ENCODE measurements at places on chromosomes 4 and X.
A peak's percentile ranks its signal among the peaks of the same experiment; 100 is the strongest.

DNA sequence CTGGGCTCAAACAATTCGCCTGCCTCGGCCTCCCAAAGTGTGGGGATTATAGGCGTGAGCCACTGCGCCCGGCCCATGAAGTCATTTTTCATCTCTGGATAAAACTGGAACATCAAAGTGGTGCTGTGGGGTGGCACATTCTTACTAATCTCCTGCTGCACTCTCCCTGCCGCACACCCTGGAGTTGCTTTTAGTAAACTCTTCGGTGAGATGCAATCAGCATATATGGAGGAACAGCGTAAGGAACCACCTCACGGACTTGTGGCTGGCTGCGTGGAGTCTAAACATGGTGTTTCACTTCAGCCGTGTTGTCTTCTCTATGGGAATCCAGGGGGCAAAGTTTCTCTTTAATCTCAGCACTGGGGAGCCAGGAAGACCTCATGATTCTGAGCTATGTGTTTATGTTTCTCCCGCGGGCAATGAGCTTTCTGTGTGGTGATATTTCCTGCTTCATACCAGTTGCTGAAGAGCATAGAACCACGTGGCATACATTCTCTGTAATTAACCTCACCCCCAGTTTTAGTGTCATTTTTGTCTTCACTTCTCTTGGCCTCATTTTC is 2.1 kb upstream of the RHOH start:
- peaks cover 81% of the 10 kb centered on the region for H3K4me1 ChIP-seq
- H3K27me3 ChIP-seq = no peaks in the 10 kb centered on the region
- peaks cover 22% of the 10 kb centered on the region for H3K36me3 ChIP-seq
- peak; percentile 85 for DNase-seq

GRCh38 chr4:47686294-47686872 is 151.5 kb downstream of the CORIN start:
- H3K4me3 ChIP-seq = no peak overlapping the region
- H3K4me1 ChIP-seq = no peaks in the 10 kb centered on the region
- H3K27ac ChIP-seq = no peak overlapping the region
- DNase-seq = peak; percentile 50
- peaks cover 8% of the 10 kb centered on the region for H3K27me3 ChIP-seq

GRCh38 chrX:7119950-7120877 is 27.3 kb upstream of the STS start:
- peaks cover 30% of the 10 kb centered on the region for H3K4me1 ChIP-seq
- DNase-seq = no peak
- peaks cover 24% of the 10 kb centered on the region for H3K36me3 ChIP-seq

GRCh38 chr4:23105759-23106370 is 413.1 kb downstream of the GBA3 start:
- H3K36me3 ChIP-seq = no peaks in the 10 kb centered on the region
- no peak overlapping the region for H3K4me3 ChIP-seq
- no peak overlapping the region for H3K27ac ChIP-seq
- no peaks in the 10 kb centered on the region for H3K4me1 ChIP-seq

- DNase-seq = no peak
- no peak overlapping the region for H3K27ac ChIP-seq
- no peaks in the 10 kb centered on the region for H3K4me1 ChIP-seq
- H3K27me3 ChIP-seq = no peaks in the 10 kb centered on the region
Observed at GRCh38 chr4:68597482-68597881, 21.4 kb upstream of the UGT2B17 start.

DNA sequence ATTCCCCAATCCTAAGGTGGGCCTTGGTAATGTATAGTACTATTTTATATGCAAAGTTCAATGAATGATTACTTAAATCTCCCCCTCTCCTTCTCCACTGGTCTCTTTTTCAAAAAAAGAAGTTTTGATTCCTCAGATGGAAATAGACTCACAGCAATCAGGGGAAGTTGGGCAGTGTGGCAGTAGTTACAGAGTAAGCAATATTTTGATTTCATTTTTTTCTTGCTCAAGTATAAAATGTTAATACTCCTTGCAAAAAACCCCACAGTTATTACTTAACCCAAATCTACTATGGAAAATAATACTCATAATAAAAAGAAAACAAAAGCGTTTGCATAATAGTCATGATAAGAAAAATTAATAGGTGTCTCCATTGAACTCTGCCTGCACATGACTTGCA is 56.9 kb upstream of the CXCL8 start:
- no peaks in the 10 kb centered on the region for H3K36me3 ChIP-seq
- peaks cover 3% of the 10 kb centered on the region for H3K27me3 ChIP-seq
- no peak overlapping the region for H3K4me3 ChIP-seq
- no peaks in the 10 kb centered on the region for H3K4me1 ChIP-seq
- no peak for DNase-seq
- H3K27ac ChIP-seq = no peak overlapping the region

DNA sequence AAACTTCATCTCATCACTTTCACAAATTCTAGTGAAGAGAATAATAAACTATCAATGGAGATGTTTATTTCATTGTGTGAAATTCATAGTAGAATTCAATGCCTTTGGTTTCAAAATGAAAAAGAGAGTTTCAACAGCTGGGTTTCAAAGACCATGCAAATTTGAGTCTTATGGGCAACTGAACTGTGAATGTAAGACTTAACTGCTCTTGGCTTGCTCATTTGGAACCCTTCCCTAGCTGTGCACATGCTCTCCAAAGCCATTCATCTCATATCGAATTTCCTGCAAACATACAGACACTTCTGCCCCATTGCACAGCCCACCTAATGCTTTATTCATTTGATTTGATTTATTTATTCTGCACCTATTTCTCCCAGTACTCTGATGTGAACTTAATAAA is 154.5 kb downstream of the GRXCR1 start:
- no peaks in the 10 kb centered on the region for H3K36me3 ChIP-seq
- no peaks in the 10 kb centered on the region for H3K27me3 ChIP-seq
- H3K4me3 ChIP-seq = no peak overlapping the region
- H3K4me1 ChIP-seq = no peaks in the 10 kb centered on the region

DNA sequence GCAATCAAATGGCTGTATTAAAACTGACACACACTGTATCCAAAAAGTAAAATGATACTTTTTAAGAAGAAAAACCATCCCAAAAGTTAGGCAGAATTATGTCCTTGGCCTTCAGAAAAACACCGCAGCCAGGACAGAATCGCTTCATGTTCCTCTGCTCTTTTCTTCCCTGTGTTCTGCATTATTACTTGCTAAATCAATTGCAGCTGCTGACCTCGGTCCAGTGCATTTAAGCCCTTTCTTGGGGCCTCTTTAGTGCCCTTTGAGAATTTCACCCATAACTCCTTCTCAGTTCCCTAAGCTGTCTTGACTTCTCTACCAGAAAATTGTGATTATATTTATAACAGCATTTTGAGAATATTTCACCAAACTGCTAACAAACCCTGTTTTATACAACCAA is 696.9 kb downstream of the PCDH7 start:
- no peak overlapping the region for H3K4me3 ChIP-seq
- no peaks in the 10 kb centered on the region for H3K36me3 ChIP-seq
- H3K27ac ChIP-seq = no peak overlapping the region
- H3K27me3 ChIP-seq = no peaks in the 10 kb centered on the region

DNA sequence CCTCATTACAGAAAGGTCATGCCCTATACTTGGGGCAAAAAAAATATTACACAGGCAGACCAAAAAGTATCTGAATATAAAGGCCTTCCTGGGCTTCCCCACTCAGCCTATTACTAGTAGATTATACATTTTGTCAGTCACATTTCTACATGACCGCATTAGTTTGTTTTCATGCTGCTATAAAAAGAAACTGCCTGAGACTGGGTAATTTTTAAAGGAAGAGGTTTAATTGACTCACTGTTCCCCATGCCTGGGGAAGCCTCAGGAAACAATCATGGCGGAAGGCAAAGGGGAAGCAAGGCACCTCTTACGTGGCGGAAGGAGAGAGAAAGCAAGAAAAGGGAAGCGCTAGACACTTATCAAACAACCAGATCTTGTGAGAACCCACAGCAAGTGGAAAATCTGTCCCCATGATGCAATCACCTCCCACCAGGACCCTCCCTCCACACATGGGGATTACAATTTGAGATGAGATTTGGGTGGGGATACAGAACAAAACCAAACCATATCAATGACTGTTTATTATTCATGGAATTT is 1312.0 kb downstream of the PCDH7 start:
- H3K4me3 ChIP-seq = no peak overlapping the region
- no peak for DNase-seq
- no peaks in the 10 kb centered on the region for H3K27me3 ChIP-seq
- no peak overlapping the region for H3K27ac ChIP-seq

DNA sequence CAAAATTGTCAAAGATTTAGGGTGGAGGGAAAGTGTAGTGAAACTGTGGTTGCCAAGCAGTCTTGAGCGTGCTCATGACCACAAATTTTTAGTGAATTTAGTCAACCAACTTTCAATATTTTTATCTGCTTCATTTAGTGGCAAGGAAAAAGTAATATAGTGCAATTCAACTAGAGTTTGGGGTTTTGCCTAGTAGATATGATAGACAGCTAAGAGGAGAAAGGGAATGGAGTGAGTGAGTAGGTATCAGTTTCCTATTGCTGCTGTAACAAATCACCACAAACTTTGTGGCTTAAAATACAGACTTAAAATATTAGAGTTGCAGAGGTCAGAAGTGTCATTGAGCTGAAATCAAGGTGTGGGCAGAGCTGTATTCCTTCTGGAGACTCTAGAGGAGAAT is 3.7 kb upstream of the CT47C1 start:
- H3K4me3 ChIP-seq = no peak overlapping the region
- no peaks in the 10 kb centered on the region for H3K27me3 ChIP-seq
- no peaks in the 10 kb centered on the region for H3K36me3 ChIP-seq

- DNase-seq = no peak
- peaks cover 78% of the 10 kb centered on the region for H3K4me1 ChIP-seq
- H3K4me3 ChIP-seq = peak overlapping the region; percentile 3
- H3K27me3 ChIP-seq = no peaks in the 10 kb centered on the region
- peaks cover 43% of the 10 kb centered on the region for H3K36me3 ChIP-seq
- peak overlapping the region; percentile 82 for H3K27ac ChIP-seq
Observed at GRCh38 chr4:36237366-36238313, 6.7 kb downstream of the ARAP2 start.

GRCh38 chr4:85824166-85824945 is 349.4 kb downstream of the ARHGAP24 start:
- no peak overlapping the region for H3K27ac ChIP-seq
- no peak overlapping the region for H3K4me3 ChIP-seq
- H3K27me3 ChIP-seq = no peaks in the 10 kb centered on the region

DNA sequence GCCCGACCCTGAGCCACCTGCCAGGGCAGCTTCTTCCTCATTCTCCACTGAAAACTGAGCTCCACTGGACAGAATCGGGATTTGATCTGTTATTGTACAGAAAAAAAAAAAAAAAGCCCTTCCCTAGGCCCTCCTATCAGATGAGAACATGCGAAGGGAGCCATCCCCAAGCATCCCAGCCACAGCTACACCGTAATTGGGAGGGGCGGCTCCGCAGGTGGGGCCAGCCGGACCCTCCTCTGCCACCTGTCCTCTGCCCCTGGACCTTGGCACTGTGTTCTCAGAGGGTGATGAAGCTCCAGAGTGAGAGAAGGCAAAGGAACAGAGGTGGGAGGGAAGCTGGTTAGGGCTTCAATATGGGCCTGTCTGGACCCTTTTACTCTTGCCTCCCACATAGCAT is 240.0 kb upstream of the PSAPL1 start:
- H3K36me3 ChIP-seq = no peaks in the 10 kb centered on the region
- no peak overlapping the region for H3K4me3 ChIP-seq
- H3K27me3 ChIP-seq = no peaks in the 10 kb centered on the region
- no peaks in the 10 kb centered on the region for H3K4me1 ChIP-seq
- DNase-seq = no peak
- no peak overlapping the region for H3K27ac ChIP-seq

DNA sequence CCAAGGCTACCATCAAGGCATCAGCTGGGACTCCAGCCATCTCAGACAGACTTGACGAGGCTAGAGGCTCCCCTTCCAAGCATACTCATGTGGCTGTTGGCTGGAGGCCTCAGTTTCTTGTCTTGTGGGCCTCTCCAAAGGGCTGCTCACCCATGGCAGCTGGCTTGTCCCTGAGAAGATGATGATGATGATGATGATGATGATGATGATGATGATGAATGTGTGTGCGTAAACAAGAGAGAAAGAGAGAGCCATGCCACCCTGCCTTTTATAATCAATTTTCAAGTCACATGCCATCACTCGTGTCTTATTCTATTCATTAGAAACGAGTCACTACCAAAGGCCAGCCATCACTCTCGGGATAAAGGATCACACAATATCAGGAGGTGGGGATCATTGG is 60.5 kb upstream of the ADGRG2 start:
- DNase-seq = no peak
- no peaks in the 10 kb centered on the region for H3K36me3 ChIP-seq
- no peaks in the 10 kb centered on the region for H3K27me3 ChIP-seq
- H3K4me1 ChIP-seq = no peaks in the 10 kb centered on the region
- no peak overlapping the region for H3K27ac ChIP-seq

- peaks cover 19% of the 10 kb centered on the region for H3K27me3 ChIP-seq
- H3K27ac ChIP-seq = no peak overlapping the region
- H3K4me3 ChIP-seq = no peak overlapping the region
- peaks cover 1% of the 10 kb centered on the region for H3K4me1 ChIP-seq
Observed at GRCh38 chrX:131068945-131069719, 11.0 kb downstream of the ARHGAP36 start.

- no peak overlapping the region for H3K27ac ChIP-seq
- H3K36me3 ChIP-seq = no peaks in the 10 kb centered on the region
- no peak overlapping the region for H3K4me3 ChIP-seq
- H3K4me1 ChIP-seq = no peaks in the 10 kb centered on the region
- H3K27me3 ChIP-seq = no peaks in the 10 kb centered on the region
Observed at GRCh38 chr4:31107362-31107761, 387.2 kb downstream of the PCDH7 start.

- no peak for DNase-seq
- no peaks in the 10 kb centered on the region for H3K4me1 ChIP-seq
- no peak overlapping the region for H3K4me3 ChIP-seq
- no peaks in the 10 kb centered on the region for H3K36me3 ChIP-seq
- H3K27ac ChIP-seq = no peak overlapping the region
Observed at GRCh38 chr4:58553031-58553430, 1442.8 kb upstream of the IGFBP7 start.

- H3K4me1 ChIP-seq = peaks cover 2% of the 10 kb centered on the region
- H3K4me3 ChIP-seq = no peak overlapping the region
- DNase-seq = no peak
Observed at GRCh38 chr4:185082561-185082960, 60.5 kb upstream of the SLC25A4 start.

GRCh38 chr4:77564231-77564630 is 41.4 kb upstream of the CXCL13 start:
- DNase-seq = no peak
- no peak overlapping the region for H3K27ac ChIP-seq
- peaks cover 30% of the 10 kb centered on the region for H3K27me3 ChIP-seq
- H3K36me3 ChIP-seq = no peaks in the 10 kb centered on the region
- H3K4me3 ChIP-seq = no peak overlapping the region
- no peaks in the 10 kb centered on the region for H3K4me1 ChIP-seq

GRCh38 chrX:133609166-133609565 is 193.9 kb upstream of the GPC4 start:
- H3K27me3 ChIP-seq = no peaks in the 10 kb centered on the region
- no peak overlapping the region for H3K4me3 ChIP-seq
- no peak overlapping the region for H3K27ac ChIP-seq
- H3K4me1 ChIP-seq = no peaks in the 10 kb centered on the region

- H3K27ac ChIP-seq = no peak overlapping the region
- H3K4me3 ChIP-seq = no peak overlapping the region
- peaks cover 2% of the 10 kb centered on the region for H3K4me1 ChIP-seq
- H3K36me3 ChIP-seq = no peaks in the 10 kb centered on the region
- no peaks in the 10 kb centered on the region for H3K27me3 ChIP-seq
- DNase-seq = no peak
Observed at GRCh38 chr4:89879215-89879614, 15.4 kb upstream of the MMRN1 start.

- no peaks in the 10 kb centered on the region for H3K27me3 ChIP-seq
- no peak overlapping the region for H3K4me3 ChIP-seq
- no peak for DNase-seq
- H3K36me3 ChIP-seq = no peaks in the 10 kb centered on the region
- H3K27ac ChIP-seq = no peak overlapping the region
- no peaks in the 10 kb centered on the region for H3K4me1 ChIP-seq
Observed at GRCh38 chr4:125787707-125788106, 473.0 kb downstream of the FAT4 start.
